Skeletal muscle cell (primary cell): ENCODE measurements at places on chromosomes 5 and 9.

- no peak for DNase-seq
Observed at GRCh38 chr5:31452314-31452713, 79.6 kb downstream of the DROSHA start.

DNA sequence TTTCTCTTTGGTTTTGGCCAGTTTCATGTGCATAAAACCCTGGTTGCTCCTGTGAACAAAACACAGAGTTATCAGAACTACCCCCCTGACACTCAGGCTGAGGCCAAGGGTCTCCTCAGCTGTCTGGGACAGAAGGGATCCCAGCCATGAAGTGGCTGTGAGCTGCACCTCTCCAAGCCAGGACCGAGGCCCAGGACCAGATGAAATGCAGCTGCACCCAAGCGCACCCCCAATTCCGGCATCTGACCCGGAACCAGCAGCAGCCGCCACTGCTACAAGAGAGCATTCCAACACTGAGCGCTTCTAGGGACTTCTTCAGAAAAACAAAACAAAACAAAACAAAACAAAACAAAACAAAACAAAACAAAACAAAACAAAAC is 16.0 kb upstream of the SLC25A51 start:
- DNase-seq: no peak

- no peak for DNase-seq
Observed at GRCh38 chr5:171570244-171570825, 150.9 kb downstream of the FGF18 start.

DNA sequence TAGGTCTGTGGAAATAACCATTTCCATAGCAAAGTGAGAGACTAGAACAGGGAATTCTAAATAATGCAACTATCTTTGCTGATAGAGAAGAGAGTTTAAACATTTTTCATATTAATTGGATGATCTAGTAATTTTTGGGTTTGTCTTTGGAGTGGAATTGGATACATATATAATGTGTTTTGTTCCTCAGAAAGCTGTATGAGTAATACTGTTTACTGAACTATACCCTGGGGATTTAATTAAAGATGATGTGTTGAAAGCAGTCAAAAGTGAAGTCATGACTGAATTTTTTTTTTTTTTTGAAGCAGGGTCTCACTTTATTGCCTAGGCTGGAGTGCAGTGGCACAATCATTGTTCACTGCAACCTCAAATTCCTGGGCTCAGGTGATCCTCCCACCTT is 17.9 kb downstream of the FER start:
- DNase-seq: no peak

DNA sequence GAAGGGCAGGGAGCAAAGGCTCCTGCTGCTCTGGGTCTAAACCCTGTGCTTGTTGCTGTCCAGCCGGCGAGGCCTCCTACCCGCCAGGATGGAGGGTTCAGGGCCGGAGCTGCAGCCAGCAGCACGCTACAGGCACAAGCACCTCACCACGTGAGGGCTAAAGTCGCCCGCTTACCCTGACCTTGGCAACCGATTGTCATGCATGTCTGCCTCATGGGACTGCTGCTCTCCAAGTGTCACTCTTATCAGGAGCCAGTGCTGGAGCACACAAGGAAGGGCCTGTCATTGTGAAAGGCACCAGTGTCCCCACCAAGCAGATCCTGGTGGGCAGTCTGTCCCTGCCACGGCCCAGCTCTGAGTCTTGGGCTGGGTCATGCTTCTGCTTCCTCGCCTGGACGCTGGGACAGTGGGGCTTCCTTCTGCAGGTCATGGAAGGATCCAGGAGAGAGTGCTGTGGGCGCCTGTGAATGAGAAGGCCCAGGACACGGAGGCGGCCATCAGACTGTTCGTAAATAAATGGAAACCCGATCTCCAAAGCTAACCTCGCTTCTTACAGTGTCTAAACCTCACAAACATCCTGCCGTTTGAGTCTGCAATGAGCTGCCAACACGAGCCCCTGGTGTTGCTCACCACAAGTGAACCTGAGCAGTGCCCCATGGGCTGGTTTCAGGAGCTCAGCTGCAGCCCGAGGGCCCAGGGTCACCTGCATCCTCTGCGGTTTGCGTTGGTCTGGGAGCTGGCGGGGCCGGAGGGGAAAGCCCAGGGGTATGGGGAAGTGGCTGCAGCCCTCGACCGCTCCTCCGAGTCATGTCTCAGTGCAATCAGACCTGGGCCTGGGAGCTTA is 58.2 kb upstream of the RXRA start:
- DNase-seq: no peak

DNA sequence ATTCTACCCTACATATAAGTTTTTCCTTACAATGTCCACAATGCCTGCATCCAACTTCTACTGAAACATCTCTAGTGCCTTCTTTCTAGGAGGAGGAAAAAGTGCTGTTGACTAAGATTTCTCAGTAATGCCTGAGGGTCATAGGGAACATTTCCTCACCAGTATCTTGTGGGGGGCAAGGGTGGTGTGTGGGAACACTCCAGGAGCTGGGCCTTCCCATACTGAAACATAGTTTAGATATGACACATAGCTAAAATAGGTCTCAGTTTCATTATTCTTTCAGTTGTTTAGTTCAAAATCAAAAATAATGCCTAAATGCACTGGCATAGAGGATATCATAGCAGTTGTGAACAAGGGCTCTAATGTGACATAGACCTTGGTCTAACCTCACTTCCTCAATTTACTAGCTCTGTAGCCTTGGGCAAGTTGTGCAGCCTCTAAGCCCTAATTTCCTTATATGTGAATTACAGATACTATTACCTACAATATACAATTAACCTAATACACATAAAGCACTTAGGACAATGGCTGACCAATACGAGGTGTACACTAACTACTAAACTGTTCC is 66.1 kb downstream of the HAPLN1 start:
- no peak for DNase-seq

GRCh38 chr5:109516390-109516789 is 106.6 kb upstream of the PJA2 start:
- DNase-seq: no peak

DNA sequence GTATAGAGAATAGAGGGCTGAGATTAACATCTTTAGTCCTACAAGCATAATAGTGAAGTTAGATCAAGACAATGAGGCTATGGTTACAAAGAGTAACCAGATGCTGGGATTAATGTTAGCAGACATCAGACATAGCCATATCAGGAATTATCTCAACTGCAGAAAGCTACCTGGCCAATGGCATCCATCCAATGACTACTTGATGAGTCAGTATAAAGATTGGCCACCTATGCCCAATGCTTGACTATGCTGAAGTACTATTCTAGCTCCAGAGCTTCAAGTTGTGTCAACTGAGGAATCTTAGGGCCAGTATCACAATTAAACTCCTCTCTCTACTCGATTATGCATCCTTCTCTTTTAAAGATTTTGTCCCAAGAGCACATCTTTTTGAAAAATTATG is 541.4 kb downstream of the PRELID2 start:
- no peak for DNase-seq

DNA sequence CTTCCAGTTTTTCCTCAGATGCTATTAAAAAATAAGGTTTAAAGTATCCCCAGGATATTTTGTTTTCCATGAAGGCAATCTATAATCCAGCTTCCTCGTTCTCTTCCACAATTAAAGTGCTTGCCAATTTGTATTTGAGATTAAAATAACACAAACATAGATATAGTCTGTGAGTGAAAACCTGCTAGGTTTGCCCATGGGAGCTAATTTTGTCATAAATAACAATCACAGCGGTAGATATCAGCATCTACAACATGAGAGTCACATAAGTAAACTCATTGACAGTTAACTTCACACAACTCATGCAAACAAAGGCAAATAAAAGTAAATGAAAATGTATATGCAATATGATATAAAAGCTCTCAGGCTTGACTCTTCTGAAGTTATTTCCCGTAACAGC is 29.2 kb upstream of the RASGRF2 start:
- no peak for DNase-seq

- DNase-seq: no peak
Observed at GRCh38 chr5:88836195-88836838, 46.7 kb downstream of the MEF2C start.

GRCh38 chr9:127980060-127980705 is 606 bp downstream of the EEIG1 start:
- DNase-seq: no peak

DNA sequence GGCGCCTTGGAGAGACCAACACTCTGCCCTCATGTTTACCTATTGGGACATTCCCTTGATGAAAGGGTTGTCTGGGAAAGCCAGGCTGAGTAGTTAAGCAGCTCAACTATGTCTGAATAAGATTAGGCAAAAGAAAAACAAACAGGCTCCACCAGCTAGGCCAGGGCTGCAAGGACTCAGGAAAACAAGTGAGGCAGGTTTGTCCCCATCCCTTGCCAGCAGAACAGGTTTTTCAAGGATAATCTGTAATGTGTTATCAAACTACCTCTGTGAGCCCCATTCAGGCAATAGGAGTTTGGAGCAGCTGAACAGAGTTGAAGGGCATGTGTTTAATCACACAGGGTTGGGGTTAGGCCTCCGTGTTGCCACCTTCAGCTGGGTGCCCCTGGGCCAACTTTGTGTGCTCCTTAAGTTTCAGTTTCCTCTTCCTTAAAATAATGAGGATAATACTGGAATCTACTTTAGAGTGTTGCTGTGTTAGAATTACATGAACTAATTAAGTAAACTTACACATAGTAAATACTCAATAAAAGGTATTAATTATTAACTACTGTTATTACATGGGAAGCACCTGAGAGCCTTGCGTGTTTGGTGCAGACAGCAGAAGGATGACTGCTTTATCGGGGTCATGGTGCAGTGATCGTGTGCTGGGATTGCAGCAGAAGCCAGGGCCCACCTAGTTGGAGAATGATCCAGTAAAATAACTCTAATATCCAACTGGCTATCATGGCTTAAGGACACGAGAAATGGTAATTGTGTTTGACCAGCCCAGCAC is 72.1 kb upstream of the ATP10B start:
- DNase-seq: no peak

DNA sequence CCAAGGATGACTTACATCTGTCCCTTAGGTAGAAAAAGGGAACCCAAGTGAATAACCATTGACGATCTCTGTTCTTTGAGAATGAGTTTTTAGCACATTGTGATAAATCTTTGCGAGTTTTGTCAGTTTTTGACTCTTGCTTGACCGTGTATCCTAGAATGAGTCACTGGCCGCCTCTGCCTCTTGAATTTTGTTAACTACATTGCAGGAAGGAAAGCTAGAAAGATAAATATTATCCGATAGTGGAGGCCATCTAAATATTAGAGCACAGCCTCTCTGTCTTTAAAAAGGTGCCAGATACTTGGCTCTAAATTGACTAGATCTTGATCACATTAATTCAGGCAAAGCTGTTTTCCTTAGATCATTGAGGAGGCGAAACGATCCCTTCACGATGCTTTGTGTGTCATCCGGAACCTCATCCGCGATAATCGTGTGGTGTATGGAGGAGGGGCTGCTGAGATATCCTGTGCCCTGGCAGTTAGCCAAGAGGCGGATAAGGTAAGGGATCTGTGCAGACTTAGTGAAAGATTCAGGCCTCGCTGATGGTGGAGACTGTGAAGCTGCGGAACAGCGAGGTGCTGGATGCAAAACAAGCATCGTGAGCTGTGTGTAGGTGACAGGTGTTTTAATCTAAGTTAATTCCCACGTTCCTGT is 12.2 kb downstream of the CCT5 start:
- no peak for DNase-seq

- DNase-seq: no peak
Observed at GRCh38 chr5:122967085-122967484, 69.4 kb downstream of the PPIC start.

GRCh38 chr5:123157791-123158581 is 68.9 kb downstream of the PRDM6 start:
- peak; percentile 37 for DNase-seq

DNA sequence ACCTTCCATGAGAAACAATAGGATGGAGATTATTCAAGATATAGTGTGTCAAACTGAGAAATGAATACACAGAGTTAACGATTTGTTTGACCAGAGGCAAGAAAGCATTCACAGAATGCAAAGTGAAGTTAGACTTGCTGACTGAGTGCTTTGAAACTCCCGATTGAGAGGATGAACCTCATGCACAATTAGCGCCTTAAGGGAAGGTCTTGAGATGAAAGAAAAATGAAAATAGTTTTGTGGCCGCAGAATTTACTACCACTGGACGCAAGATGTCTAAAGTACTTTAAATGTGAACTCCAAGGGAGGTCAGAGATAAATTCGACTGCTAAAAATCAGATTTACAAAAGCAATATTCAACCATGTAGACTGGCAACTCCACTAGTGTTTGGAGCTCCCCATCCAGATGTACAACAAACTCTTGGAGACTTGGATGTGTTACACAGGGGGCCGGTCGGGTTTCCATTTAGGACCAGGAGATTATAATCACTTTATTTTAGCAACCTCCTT is 707 bp upstream of the RIMOC1 start:
- no peak for DNase-seq

- DNase-seq: no peak
Observed at GRCh38 chr5:2892466-2893000, 141.1 kb upstream of the IRX2 start.

GRCh38 chr9:34072410-34072809 is 23.7 kb upstream of the UBAP2 start:
- no peak for DNase-seq

DNA sequence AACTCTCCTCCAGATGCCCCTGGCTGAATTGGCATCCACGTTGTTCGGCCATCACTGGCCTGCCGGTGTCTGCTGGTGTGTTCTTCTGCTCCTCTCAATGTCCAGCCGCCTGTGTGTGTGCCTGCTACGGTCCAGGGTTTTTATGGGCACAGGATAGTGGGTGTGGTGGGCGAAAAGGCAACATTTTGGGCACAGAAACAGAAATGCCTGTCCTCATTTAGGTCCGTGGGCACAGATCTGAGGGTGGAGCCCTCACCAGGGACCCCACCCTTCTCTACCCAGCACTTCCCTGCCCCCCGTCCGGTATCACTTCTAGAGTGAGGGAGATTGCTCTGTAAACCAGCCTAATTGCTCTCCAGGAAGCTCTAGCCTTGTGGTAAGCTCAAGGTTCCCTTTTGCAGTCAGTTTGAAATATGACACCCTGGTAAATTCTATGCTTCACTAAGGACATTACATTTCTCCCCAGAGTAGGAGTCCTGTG is 410.1 kb downstream of the MAT2B start:
- no peak for DNase-seq

DNA sequence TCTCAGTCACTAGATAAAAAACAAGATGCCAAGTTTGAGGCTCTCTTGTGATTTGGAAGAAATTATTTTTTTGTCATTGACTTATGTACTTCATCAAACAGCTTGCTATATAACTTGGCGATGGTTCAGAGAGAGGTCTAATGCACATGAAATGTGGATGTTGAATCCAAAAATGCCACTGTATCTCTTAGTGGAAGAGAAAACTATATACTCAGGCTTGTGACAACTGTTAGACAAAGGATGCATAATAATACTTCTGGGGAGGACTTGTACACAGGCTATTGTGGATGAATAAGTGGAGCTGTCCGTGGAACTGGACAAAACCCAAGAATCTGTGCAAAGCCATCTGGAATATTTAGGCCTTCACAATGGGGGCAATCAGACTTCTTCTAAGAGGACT is 162.9 kb upstream of the NMUR2 start:
- DNase-seq: no peak
